Urothelium cell line (cell line): ENCODE measurements at places on chromosomes 7 and 10.

- DNase-seq: peak; percentile 100
These were observed 766 bp upstream of the EIF3B start for GRCh38 chr7:2353936-2354185.

DNA sequence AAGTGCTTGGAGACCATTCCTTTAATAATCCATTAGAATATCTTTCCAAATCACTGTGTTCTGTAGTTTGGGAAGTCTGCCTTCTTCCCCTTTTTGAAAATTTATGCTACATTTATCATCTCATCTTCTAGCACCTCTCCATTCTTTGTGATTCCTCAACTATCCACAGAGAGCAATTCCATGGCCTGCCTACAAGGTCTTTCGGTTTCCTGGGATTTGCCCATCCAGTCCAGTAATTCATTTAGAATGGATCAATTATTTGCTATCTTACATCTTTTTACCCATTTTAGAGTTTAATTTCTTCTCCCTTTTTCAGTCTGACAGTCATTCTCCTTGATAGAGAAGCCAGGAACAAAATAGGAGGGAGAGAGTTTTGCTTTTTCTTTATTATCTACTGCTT lies 179.8 kb downstream of the ST7 start:
- DNase-seq: no peak

GRCh38 chr7:23685731-23686130 lies 5.7 kb downstream of the FAM221A start:
- no peak for DNase-seq

DNA sequence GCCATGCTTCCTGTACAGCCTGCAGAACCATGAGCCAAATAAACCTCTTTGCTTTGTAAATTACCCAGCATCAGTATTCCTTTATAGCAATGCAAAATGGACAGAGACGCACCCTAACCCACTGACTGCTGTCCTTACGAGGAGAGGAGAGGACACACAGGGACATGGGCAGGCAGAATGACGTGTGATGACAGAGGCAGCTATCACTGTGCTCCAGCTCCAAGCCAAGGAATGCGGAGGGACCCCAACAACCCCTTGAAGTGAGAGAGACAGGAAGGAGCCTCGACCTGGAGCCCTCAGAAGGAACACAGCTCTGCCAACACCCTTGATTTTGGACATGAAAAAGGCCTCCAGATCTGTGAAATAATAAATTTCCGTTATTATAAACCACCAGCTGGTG lies 46.6 kb upstream of the EBF3 start:
- DNase-seq: no peak

- DNase-seq: no peak
These were observed at the start of gene RAMP3 for GRCh38 chr7:45157653-45158401. Gene RAMP3, plus strand, starts transcription at chr7:45157791. Its CDS starts 38 bp downstream, at chr7:45157829.

DNA sequence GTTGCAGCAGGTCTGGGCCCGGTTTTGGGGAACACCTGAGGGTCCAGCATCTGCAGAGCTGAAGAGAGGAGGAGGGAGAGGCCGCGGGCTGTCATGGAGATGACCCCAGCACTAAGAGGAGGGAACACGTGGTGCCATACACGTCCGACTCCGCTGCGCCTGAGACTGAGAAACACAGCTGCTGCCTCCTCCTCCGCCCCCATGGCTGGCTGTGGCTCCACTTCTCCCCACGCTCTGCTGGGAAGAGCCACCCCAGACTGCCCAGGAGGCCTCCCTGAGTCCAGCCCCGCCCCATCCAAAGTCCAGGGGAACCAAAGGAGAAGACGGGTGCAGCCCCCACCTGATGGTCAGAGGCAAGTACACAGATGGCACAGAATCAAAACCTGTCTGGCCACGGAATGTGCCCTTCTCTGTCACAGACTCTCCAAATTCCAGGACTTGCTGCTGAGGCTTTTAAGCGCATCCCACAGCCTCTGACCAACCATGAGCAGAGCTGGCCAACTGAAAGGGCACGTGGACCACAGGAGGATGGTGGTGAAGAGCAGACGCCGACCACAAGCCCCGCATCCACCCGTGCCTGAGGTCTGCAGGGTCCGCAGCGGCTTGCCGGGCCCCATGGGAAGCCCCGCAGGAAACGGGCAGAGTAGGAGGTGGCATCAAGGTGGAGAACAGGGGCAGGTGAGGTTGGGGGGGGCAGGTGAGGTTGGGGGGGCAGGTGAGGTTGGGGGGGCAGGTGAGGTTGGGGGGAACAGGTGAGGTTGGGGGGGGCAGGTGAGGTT lies 24.0 kb downstream of the STK32C start:
- no peak for DNase-seq

GRCh38 chr10:34859170-34859569 lies 44.1 kb upstream of the PARD3 start:
- no peak for DNase-seq

DNA sequence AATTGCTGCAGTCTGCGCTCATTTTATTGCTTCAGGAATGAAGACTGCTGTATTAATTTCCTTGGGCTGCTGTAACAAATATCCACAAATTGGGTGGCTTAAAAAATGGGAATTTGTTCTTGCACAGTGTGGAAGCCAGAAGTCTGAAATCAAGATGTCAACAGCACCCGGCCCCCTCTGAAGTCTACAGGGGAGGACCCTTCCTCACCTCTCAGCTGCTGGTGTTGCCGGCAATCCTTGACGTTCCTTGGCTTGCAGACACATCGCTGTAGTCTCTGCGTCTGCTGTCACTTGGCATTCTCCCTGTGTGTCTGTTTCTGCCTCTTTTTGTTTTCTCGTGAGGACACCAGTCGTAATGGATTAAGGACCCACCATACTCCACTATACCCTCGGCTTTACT lies 166.2 kb downstream of the PTPN20 start:
- DNase-seq: no peak

DNA sequence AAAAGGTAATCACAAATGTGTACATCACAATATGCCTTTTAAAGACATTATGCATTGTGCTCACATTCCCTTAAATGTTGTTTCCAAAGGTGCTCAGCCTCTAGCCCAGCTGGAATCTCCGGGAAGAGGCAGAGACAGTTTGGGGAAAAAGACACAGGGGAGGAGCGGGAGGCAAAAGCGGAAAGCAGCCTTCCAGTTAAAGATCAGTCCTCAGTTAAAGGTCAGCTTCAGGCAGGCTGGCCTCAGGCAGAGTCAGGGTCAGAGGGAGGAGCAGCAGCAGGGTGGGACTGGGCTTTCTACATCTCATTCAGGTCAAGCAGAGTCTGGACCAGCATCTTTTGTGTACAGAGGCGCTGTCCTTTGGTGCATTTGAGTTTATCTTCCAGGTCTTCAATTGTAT lies 18.6 kb downstream of the ST7 start:
- DNase-seq: no peak

DNA sequence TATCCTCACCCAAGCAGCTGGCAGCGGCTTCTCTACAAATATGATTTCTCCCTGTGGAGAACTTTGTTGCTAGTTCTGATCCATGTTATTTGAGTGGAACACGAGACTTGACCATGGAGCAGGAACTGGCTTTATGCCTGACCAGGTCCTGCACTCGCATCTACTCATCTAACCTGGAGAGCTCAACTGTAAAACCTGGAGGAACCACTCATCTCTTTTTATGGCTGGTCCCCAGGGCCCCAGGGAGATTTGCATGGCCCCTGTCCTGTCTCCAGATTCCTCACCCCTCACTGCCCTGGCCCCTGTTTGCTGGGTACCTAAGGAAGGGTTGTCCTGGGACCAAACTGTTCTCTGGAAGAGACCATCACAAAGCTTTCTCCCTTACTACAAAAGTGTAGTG lies 16.0 kb downstream of the TCAF1 start:
- no peak for DNase-seq
